M059J (cell line): ENCODE measurements at places on chromosomes 12 and 14. TPM values are rescaled to one million over a fixed set of nuclear protein-coding genes. Genes with fewer than 3 reads are reported as not detected.

- DNase-seq: peak; percentile 55
These were observed 95.9 kb downstream of the OTOGL start for GRCh38 chr12:80195074-80195726.

DNA sequence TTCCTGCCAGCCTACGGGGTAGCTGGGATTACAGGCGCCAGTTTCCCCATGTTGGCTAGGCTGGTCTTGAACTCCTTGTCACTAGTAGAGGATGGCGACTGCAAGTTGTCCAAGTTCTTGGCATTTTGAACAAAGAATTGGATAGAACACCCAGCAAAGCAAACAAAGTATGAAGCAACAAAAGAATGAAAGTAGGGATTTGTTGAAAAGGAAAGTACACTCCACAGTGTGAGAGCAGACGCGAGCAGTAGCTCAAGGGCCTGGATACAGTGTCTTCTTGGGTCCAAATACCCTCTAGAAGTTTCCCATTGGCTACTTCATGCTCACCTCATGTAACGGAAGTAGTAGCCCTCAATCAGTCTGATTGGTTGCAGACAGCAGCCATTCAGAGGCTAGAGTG lies 152.2 kb downstream of the CCER1 start:
- DNase-seq: peak; percentile 13

- no peak for DNase-seq
These were observed 66.4 kb upstream of the DCN start for GRCh38 chr12:91249054-91249453.

Gene NANOG
- total RNA-seq: not detected in 2 replicates

Gene ALG10B
- 3.9 and 4.9 TPM in 2 replicates for total RNA-seq

GRCh38 chr14:58571769-58572472 lies 65.8 kb upstream of the DACT1 start:
- peak; percentile 38 for DNase-seq

DNA sequence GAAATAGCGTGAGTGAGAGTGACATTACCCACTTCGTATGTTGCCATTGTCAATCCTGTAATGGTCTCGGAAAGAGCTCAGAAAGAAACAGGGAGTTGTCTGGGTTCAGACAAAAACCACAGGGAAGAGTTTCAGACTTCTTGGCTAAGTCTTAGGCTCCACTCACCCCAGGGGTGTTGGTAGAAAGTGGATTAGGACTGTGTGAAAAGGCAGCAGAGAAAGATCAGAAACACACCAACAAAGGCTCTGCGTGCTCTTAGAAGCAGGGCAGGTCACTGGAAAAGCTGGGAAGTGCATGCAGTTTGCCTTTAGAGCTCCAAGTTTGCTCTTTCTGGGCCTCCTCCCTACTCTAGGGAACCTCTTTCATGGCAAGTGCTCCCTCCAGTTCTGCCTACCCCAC lies 106.1 kb upstream of the PLXNC1 start:
- DNase-seq: no peak
